ENCODE measurements at places on chromosomes 12 and 14. TPM values are rescaled to one million over a fixed set of nuclear protein-coding genes. Genes with fewer than 3 reads are reported as not detected.

GRCh38 chr14:35380794-35381193 is 23.8 kb downstream of the NFKBIA start:
- no peaks in the 10 kb centered on the region for H3K36me3 ChIP-seq
- no peak overlapping the region for H3K27ac ChIP-seq
- H3K4me3 ChIP-seq, result no peak overlapping the region
- no peak for DNase-seq

GRCh38 chr12:111166779-111167540 is 201.9 kb downstream of the PHETA1 start:
- H3K27ac ChIP-seq, result no peak overlapping the region
- H3K4me3 ChIP-seq, result no peak overlapping the region
- no peak for DNase-seq
- H3K27me3 ChIP-seq, result no peaks in the 10 kb centered on the region
- H3K36me3 ChIP-seq, result no peaks in the 10 kb centered on the region

DNA sequence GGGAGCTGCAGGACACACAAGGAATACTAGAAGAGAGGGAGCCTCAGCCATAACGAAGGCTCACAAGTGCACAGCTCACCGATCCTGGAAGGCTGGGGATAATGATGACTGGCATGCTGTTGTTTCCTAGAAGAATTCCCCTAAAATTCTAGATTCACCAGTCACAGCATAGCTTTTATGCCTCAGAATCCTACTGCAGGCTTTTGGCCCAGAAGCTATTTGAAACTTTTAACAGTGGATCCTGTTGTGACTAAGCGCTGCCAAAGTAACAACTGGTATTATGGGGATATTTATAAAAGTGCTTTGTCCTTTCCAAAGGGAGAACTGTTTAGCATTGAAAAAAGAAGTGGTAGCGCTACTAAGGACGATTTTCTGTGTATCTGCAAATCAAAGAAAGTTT is 214.1 kb upstream of the PELI2 start:
- no peak overlapping the region for H3K4me3 ChIP-seq
- H3K27me3 ChIP-seq, result no peaks in the 10 kb centered on the region
- no peaks in the 10 kb centered on the region for H3K4me1 ChIP-seq
- no peak overlapping the region for H3K27ac ChIP-seq
- H3K36me3 ChIP-seq, result no peaks in the 10 kb centered on the region

- DNase-seq, result no peak
- peaks cover 5% of the 10 kb centered on the region for H3K36me3 ChIP-seq
- no peaks in the 10 kb centered on the region for H3K4me1 ChIP-seq
- no peaks in the 10 kb centered on the region for H3K27me3 ChIP-seq
- no peak overlapping the region for H3K4me3 ChIP-seq
- no peak overlapping the region for H3K27ac ChIP-seq
These were observed 41.3 kb upstream of the SYCP3 start for GRCh38 chr12:101780599-101780998.

GRCh38 chr12:112283546-112283945 is 98.7 kb downstream of the HECTD4 start:
- no peak overlapping the region for H3K4me3 ChIP-seq
- H3K4me1 ChIP-seq, result no peaks in the 10 kb centered on the region
- no peak overlapping the region for H3K27ac ChIP-seq
- no peak for DNase-seq

DNA sequence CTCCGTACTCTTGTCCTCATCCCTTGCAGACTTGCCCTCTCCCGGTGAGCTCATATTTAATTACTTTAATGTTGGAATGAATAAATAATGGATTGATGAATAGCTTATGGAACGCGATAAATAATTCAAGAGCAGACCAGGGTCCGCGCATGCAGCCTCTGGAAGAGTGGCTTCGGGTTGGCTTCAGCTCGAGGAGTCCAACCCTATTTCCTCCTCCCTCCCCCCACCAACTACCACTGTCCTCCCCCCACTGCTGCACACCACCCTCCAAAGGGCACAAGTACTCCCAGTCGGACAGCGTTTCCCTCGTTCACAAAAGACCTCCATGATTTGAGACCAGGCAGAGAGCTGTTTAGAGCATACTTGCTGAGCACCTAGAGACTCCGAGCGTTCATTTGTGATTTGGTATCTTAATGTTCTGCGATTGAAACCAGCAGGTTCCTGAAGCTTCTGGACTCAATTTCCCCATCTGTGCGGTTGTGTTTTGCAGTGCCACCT is 647 bp upstream of the SIX1 start:
- H3K27ac ChIP-seq, result no peak overlapping the region
- no peaks in the 10 kb centered on the region for H3K36me3 ChIP-seq
- DNase-seq, result no peak
- peak overlapping the region; percentile 78 for H3K4me3 ChIP-seq
- peaks cover 11% of the 10 kb centered on the region for H3K4me1 ChIP-seq
- peaks cover 29% of the 10 kb centered on the region for H3K27me3 ChIP-seq

The RNASE7 gene
- total RNA-seq, result not detected
